ENCODE measurements at places on chromosomes 1 and 21.

DNA sequence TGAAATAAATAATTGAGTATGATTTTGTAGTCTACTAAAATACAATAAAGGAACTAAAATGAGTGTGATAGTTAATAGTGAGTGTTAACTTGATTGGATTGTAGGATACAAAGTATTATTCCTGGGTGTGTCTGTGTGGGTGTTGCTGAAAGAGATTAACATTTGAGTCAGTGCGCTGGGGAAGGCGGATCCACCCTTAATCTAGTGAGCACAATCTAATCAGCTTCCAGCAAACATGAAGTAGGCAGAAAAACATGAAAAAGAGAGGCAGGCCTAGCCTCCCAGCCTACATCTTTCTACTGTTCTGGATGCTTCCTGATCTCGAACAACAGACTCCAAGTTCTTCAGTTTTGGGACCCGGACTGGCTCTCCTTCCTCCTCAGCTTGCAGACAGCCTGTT is 1716.6 kb downstream of the MRPL39 start:
- no peak for DNase-seq

GRCh38 chr1:54837002-54837853 is 36.1 kb upstream of the TTC22 start:
- no peak for DNase-seq

DNA sequence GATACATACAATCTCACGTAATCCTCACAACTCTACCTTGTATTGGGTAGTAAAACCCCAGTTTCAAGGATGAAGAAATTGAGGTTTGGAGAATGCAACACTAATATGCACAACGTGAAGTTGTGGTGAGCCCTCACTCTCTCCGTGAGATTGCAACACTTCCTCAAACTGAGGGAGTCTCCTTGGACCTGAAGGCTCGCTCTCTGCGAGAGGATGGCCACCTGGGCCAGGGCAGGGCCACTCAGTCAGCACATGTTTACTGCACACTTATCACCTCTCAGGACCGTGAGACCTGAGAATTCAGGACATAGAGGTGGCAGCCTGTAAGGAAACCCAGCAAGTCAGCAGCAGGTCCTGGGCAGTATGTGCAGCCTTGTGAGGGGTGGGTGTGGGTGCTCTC is 8.7 kb downstream of the SH3BP5L start:
- DNase-seq = peak; percentile 96

GRCh38 chr21:25836396-25836795 is 101.6 kb downstream of the GABPA start:
- no peak for DNase-seq

DNA sequence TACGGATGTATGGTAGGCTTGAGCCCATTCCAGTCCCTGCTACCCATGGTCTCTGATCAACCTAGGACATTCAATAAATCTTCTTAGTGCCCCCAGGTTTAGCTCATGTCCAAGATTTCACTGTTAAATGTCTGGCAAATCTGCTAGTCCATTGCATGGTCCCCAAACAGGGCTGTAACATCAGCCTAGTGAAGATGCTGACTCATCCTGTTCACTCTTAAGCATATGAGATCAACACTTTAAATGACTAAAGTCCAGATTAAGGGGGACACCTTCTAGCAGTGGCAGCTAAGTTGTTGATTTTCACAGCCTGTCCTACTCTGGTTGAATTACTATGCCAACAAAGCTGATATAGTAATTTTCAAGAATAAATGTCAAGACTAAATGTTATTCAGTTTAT is 46.5 kb upstream of the NUF2 start:
- no peak for DNase-seq

DNA sequence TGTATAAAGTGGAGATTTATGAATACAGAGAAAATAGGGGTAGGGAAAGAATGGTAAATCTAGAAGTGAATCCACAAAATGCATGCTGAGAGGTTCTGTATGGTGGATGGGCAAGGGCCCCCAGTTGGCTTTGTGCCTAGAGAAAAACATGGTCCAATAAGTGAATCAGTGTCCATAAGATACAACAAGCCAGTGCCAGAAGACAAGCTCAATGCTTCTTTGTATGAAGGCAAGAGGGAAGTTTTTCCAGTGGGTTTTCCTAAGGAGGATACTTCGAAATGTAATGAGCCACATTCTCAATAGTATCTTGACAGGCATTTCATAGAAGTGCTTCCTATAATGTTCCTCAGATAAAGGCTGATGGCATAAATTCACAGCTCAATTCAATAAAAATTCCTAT is 169.4 kb upstream of the HMCN1 start:
- DNase-seq = no peak

GRCh38 chr1:154863315-154864174 is 6.5 kb downstream of the KCNN3 start:
- DNase-seq = peak; percentile 63

- no peak for DNase-seq
Observed at GRCh38 chr1:32806910-32807523, 10.1 kb downstream of the YARS1 start.

- DNase-seq = no peak
Observed at GRCh38 chr1:186487163-186487562, 26.2 kb upstream of the PDC start.
